Stimulated activated CD4-positive, alpha-beta T cell treated with anti-CD3 and anti-CD28 coated beads, Interleukin-15, amount 100 ng/mL, for 1 hour (primary cell): ENCODE measurements at places on chromosomes 16 and 17.
A peak's percentile ranks its signal among the peaks of the same experiment; 100 is the strongest.

GRCh38 chr17:70493277-70493874 lies 324.0 kb downstream of the KCNJ2 start:
- no peak for DNase-seq

DNA sequence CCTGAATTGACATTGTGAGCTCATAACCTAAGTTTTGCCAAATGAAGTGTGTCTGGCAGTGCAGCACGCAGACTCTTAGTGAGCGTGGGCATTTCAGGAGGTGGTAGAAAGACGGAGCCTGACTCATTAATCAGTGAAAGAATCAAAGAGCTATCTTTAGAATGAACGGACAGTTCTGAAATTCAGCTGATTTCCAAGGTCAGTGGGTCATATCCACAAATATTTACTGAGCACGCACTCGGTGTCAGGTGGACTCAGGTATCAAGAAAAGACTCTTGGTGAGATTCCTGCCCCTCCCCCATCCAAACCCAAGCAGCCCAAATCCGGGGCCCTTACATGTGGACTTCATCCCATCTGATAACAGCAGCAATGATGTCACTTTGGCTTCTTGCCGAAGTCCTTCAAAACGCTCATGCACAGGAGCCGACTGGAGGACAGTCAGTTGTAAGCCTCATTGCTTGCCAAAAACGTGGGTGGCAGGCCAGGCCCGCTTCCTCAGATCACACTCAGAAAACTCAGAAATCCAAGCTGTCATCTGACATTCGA lies 185.8 kb downstream of the HS3ST3A1 start:
- DNase-seq: no peak

DNA sequence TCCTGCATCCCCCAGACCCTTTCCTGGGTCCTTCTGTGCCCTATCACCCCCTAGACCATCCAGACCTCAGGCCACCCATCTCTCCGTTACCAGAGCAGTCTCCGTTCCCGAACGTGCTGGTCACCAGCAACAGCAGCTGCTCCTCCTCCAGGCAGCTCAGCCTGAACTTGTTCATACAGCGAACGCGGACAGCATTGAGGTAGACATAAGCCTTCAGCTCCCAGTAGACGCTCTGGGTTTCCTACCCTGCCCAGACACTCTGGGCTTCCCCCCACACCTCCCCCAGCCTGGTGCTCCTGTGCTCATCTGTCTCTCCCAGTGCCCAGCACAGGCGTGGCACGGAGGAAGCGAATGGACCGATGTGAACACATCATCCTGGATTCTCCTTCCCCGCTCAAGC lies 41.6 kb upstream of the RNFT1 start:
- DNase-seq: no peak

DNA sequence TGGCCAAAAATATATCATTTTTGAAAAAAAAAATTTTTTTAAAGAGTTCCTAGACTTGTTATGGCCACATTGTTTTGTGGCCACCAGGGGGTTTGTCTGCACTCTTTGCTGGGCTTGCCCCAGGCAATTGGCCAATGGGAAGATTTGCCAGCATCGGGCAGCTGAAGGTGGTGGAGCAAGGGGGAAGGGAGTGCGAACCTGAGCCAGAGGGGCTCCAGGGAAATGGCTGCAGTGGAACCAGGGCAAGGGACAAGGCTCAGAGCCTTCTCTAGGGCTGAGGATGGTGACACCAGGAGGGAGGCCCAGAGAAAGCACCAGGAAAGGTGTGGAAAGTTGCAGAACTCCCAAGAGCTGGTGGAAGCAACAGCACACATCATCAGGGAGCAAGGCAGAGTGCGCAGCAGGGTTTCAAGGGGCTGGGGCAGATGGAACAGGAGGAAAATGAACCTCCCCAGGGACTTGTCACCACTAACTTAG lies 15.5 kb upstream of the CMIP start:
- no peak for DNase-seq

DNA sequence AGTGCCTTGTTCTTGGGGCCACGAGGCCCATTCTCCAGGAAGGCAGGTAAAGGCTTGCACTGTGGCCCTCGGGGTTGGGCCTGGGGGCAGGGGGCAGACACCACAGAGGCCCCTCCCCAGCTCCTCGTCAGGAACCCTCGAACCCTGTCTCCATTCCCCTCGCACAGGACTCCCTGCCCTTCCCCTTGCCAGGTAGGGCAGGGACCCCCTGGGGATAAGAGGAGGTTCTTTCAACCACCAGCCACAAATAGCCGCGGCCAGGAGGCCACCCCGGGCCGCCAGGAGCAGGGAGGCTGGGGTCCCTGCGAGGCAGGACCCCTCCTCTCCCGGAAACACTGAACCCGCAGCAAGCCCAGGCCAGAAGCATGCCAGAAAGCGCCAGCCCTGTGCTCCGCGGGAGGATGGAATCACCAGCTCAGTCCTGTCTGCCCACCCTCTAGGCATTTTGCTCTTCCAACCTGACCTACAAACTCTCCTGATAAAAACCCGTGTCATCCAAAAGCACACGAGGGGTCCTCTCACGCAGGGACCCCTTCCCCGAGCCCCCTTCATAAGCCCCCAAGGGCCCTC lies 45.6 kb downstream of the SLC47A1 start:
- no peak for DNase-seq

DNA sequence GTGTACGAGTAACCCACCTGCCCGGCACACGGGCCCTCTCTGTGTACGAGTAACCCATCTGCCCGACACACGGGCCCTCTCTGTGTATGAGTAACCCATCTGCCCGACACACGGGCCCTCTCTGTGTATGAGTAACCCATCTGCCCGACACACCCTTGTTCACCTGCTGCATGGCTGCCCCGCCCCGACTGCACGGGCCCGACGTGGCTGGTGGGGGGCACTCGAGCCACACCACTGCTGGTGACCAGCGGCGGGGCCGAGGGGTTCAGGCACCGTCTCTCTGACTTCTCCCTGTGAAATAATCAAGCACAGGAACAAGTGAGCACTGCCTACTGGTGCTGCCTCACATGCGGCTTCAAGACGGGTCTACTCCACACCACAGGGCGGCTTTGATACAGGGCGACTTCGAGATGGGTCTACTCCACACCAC lies 22.1 kb downstream of the MAP1LC3B start:
- no peak for DNase-seq

GRCh38 chr17:45241328-45242028 lies 19.8 kb downstream of the FMNL1 start:
- no peak for DNase-seq

DNA sequence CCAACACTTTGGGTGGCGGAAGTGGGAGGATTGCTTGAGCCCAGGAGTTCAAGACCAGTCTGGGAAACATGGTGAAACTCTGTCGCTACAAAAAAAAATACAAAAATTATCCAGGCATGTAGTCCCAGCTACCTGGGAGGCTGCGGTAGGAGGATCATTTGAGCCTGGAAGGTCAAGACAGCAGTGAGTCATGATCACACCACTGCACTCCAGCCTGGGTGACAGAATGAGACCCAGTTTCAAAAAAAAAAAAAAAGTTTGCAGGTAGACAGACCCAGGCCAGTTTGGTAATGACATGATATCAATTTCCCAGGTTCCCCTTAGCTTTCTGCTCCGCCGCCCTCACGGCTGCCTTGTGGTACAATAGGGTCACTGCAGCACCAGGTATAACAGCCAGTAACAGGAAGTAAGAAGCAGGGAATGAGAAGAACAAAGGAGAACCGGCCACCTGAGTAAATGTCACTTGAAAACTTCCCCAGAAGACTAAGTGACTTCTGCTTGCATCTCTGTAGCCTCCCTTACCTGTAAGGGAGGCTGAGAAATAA lies 201.2 kb upstream of the HSBP1 start:
- DNase-seq: no peak

DNA sequence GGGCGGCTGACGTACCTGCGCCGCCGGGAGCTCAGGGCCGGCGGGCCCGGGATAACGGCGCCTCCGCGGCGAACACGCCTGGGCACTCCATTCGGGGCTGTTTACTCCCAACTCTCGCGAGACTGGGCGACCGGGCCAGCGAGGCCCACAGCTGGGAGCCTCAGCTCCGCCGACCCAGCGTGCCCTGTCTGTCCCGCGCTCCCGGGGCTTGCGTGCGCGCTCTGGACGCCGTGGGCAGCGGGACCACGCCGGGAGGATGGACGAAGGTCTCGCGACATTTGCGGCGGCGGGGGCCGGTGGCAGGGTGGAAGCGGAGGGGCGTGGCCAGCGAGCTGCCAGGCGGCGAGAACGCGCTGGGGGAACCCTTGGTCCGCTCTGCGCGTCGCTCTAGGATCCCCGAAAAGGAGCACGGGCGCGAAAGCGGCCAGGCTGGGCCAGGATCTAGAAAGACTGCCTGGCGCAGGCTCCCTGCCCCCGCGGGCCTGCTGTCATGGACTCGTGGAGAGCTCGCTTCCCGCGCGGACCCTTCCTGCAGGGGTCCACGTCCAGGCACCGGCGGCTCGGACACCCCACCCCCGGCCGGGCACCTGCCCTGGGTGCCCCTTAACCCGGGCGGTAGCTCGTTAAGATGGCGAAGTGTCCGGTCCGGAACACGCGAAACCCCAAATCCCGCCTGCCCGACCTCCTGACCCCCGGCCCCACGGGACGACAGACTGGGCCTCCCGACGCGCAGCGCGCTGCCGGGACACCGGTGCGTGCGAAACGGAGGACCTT lies at the start of gene MBTPS1:
Gene MBTPS1, minus strand, starts transcription at position 223 of the 774 bp plus-strand sequence. CDS start 15,159 bp downstream, outside the sequence.
- peak; percentile 96 for DNase-seq

- no peak for DNase-seq
These were observed 2.5 kb downstream of the ITGAE start for GRCh38 chr17:3798273-3799180.

GRCh38 chr17:28413804-28414203 lies 7.8 kb upstream of the SLC46A1 start:
- no peak for DNase-seq

GRCh38 chr17:42548070-42548837 lies 4.5 kb upstream of the HSD17B1 start:
- peak; percentile 61 for DNase-seq

DNA sequence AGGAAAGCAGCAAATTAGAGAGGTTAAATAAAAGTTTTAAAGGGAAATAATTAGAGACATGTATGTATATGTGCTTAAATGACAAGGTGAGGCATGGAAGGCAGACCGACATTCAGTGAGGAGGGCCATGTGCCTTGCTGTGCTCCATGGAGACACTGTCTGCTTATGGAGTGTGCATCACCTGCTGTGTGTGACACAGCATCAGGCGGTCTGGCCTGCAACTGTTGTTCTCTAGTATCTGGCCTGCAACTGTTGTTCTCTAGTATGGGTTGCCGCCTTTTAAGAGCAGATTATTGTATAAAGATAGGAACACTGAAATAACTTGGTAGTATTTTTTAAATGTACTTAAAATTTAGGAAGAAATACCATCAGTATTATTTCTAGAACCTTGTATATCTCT lies 225.1 kb downstream of the LGALS9B start:
- no peak for DNase-seq

DNA sequence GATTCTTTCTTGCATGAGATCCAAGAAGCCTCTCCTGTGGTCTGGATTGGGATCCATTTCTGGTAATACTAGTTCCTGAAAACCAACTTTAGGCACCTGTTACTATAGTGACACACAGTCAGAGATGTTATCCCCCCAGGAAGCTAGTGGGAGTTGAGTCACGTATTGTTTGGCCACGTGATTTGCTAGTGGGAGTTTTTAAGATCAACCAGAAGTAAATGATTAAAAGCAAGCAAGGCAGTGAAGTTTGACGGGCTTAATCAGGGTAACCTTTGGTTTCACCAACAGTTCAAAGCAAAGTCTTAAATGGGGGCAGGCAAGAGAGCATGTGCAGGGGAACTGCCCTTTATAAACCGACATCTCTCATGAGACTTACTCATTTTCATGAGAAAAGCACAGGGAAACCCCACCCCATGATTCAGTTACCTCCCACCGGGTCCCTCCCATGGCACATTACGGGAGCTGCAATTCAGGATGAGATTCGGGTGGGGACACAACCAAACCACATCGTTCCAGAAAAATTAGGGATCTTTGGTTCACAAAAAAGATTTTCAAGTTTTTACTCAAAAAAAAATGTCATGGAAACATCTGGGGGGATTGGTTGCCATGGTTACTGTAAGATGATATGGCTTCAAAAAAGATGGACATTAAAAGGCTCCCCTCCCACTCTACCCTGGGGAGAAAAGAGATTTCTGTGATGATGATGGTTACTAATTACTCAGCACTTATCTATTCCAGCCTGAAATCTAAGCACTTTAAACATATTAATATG lies 483.1 kb upstream of the ERCC4 start:
- DNase-seq: no peak

DNA sequence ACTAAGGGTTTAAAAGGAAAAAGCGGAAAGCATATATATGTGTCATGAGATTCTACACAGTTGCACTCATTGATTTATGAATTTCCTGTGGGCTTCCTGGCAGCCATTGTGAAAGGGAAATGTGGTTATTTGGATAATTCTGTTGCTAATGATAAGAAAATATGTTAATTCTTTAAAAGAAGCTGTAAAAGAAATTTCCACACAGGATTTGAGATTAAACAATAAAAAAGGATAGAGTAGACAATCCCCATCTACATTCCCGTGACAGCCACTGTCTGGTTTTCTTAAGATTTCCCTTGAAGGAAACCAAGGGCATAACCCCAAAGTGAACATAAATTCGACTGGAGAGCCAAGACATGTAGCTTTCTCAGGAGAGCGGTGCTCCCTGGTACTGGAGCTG lies 397.5 kb downstream of the CPPED1 start:
- no peak for DNase-seq

DNA sequence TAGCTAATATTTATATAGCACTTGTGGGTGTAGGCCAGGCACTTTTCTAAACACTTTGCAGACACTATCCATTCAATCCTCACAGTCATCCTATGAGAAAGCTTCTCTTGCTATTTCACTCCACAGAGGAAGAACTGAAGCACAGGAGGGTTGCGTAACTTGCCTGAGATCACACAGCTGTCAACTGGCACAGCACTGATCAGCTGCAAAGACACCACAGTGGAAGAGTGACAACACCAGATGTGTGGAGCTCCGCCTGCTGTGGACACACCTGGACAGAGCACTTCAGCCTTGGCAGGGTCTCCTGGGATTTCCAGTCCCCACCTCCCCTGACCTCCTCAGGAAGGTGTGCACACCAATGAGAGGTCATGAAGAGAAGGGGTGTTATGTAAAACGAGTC lies 13.3 kb upstream of the CNEP1R1 start:
- no peak for DNase-seq

DNA sequence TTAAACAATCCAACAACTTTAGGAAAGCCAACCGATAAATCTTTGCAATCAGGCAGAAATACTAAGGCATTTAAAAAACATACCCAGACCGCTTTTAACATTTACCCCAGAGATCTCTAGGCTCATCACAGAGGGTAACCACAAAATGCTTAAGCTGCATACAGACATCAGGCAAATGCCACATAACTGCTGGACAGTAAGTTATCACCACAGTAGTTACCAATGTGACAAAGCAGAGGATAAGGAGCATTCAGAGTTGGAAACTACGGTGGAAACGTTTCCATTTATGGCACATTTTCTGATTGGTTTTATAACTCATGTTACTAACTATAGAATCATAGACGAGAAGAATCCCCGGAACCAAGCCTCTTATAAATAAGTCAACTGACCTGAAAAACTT lies 77.5 kb downstream of the KANSL1 start:
- no peak for DNase-seq

- no peak for DNase-seq
These were observed 79.8 kb downstream of the ZDHHC7 start for GRCh38 chr16:84931506-84931905.
